Neural crest cell (in vitro differentiated cells): ENCODE measurements at places on chromosomes 6 and 20. TPM values are rescaled to one million over a fixed set of nuclear protein-coding genes. Genes with fewer than 3 reads are reported as not detected.

MRPL14 gene
- 62.9 and 65.5 TPM in 2 replicates for total RNA-seq

KCTD20 gene
- total RNA-seq = 48.1 and 52.5 TPM in 2 replicates

DNA sequence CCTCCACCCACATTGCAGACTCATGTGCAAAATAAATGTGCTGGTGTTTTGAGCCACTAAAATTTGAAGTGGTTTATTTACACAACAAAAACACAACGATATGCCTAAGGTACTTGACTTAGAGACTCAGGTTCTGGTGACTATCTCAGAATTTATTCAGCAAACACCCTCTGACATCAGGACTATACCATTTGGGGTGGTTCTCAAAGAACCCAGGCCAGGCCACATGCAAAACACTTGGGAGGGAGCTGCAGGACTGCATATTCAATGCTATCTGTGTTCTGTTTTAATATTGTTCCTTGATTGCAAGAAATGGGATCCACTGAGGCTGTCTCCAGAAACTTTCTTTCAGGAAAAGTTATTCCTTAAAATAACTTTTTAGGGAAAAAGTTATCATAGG is 91.6 kb downstream of the LINC00237 start:
- no peaks in the 10 kb centered on the region for H3K36me3 ChIP-seq
- peaks cover 30% of the 10 kb centered on the region for H3K4me1 ChIP-seq
- no peaks in the 10 kb centered on the region for H3K27me3 ChIP-seq
- no peak for DNase-seq
- no peak overlapping the region for H3K4me3 ChIP-seq

DNA sequence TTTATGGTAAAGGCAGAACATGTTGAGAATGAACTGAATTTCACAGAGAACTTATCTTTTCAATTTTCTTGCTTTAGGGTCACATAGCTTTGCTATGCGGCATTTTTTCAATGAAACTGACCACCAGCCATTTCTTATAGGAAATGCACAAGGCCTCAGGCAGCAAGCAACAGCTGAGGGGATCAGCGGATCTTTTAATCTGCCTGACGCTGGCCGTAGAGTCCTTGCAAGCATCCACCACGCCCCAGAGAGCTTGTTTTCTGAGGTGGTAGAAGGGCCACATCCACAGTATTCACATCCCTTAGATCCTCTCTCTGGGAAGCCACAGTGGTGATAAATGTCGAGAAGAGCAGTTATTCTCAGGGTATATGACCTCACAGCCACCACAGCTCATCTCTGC is 34.3 kb downstream of the FLRT3 start:
- H3K27ac ChIP-seq = peak overlapping the region; percentile 4
- no peaks in the 10 kb centered on the region for H3K36me3 ChIP-seq
- peak overlapping the region; percentile 25 for H3K4me3 ChIP-seq

DNA sequence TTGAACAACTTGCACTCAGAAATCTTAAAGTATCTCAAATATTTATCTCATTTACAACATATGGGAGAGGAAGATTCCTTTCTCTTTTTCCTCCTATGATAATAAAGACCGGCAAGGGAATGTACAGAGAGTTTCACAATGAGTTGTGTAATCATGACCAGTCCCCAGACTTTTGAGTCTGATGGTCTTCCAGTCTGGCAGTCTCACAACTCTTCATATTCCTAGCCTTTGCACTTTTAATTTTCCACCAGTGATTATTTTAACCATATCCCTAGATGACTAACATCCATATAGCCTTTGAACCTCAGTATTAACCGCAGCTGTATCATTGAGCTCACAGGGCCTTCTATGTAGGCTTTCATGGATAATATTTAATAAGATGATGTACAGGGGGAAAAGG is 278.5 kb downstream of the KHDC1L start:
- no peak for DNase-seq
- H3K36me3 ChIP-seq = no peaks in the 10 kb centered on the region
- H3K27ac ChIP-seq = no peak overlapping the region
- H3K4me1 ChIP-seq = no peaks in the 10 kb centered on the region

DNA sequence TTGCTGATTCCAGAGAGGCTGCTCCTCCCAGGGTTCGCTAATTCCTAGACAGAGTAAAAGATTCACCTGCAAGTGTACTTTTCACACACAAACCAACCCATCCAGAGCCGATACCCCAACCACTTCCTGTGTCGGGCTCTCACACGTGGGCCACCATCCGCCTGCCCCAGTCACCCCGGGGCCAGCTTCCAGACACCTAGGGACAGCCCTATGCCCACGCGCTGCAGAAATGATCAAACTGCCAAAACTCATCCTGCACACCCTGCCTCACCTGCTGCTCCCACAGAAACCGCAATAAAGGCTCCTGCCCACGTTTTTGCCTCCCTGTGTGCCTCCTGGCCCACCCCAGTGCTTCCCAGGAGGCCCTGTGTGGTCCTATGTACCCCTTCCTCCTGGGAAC is 59.5 kb downstream of the PSMG4 start:
- peaks cover 3% of the 10 kb centered on the region for H3K4me1 ChIP-seq
- H3K27ac ChIP-seq = peak overlapping the region; percentile 40
- DNase-seq = no peak
- H3K4me3 ChIP-seq = no peak overlapping the region

- peaks cover 14% of the 10 kb centered on the region for H3K27me3 ChIP-seq
- no peaks in the 10 kb centered on the region for H3K4me1 ChIP-seq
- H3K4me3 ChIP-seq = no peak overlapping the region
Observed at GRCh38 chr20:60228255-60228654, 270.0 kb downstream of the CDH26 start.
